ENCODE measurements at places on chromosomes 4 and X.

- DNase-seq: no peak
These were observed 211.7 kb downstream of the MAML3 start for GRCh38 chr4:139942241-139942640.

DNA sequence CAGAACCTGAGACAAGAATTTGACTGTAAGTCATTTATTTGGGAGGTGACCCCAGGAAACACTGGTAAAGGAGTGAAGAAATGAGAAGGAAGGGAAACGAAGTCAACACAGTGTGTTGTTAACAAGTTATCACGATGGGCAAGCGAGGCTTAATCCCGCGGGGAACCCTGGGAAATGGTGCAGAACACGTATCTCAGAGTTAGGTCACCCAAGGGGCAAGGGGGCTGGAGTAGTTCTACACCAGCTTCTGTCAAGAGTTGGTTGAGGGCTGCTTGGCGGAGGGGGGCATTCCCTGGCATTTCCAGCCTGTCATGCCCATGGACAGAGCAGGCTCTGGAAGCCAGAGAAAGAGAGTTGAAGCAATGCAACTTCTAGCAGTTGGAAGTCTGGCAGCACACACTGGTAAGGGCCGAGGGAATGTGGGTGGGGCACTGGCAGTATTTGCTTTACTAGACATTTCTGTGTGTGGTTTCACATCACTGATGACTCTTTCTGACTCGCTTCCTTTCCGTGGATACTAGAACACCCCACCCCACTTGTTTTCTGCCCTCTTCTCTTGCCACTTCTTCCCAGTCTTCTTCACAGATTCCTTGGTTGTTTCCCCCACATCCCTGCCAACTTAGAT, 52.2 kb upstream of the ADGRG2 start:
- DNase-seq: no peak

- peak; percentile 50 for DNase-seq
These were observed 32.8 kb downstream of the CLCN4 start for GRCh38 chrX:10189317-10190268.

DNA sequence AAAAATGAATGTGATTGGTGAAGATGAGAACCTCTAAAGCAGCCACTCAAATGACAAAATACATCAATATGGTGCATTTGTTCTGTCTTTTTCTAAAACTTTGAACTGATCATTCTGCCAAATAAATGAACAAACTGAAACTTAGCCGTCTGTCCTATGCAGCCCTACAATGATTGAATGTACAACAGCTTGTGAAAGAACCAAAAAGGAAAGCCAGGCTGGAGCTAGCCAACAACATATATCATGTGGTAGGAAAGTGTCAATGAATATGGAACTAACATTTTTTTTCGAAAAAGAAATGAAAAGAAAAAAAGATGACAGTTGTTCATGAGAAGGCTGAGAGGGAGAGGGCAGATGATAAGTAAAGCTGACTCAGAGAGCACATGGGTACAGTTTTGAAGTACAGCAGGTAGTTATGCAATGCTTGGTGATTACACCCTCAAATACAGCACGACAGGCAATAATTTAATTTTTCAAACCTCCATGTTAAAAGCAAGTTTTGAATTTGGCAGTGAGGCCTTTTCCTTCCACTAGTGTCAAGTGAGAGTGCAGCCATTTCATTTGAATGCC, 21.2 kb upstream of the SLC7A11 start:
- DNase-seq: no peak

- DNase-seq: no peak
These were observed 29.6 kb downstream of the SMARCA1 start for GRCh38 chrX:129493643-129494042.

DNA sequence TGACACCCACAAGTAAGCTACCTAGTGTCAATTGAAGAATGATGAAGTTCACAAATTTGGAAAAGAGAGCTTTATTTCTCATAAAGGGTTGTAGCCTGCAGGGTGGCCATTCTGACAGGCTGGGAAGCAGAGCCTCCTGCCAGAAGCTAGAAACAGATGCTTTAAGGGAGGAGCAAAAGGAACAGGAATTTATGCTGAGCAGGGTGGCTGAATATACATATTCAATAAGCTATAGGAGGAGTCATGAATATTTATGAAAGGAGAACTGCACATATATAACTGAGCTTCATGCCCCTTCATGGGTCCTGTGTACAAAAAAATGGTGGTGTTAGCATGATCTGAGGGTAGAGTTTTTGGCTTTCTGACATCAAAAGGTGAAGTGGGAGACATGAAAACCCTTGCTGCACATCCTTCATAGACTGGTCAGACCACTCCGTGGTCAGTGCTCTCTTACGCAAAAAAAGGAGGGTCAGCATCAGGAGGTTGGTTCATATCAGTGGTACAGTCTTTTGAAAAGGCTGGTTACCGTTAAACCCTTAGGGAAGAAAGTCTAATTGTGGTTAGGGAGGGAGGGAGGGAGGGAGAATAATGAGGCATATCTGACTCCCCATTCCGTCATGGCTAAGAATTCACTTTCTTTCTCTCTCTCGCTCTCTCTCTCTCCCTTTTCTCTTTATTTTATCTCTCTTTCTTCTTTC, 121.4 kb downstream of the LUZP4 start:
- no peak for DNase-seq

- DNase-seq: no peak
These were observed 36.0 kb downstream of the AWAT2 start for GRCh38 chrX:70013466-70014381.

DNA sequence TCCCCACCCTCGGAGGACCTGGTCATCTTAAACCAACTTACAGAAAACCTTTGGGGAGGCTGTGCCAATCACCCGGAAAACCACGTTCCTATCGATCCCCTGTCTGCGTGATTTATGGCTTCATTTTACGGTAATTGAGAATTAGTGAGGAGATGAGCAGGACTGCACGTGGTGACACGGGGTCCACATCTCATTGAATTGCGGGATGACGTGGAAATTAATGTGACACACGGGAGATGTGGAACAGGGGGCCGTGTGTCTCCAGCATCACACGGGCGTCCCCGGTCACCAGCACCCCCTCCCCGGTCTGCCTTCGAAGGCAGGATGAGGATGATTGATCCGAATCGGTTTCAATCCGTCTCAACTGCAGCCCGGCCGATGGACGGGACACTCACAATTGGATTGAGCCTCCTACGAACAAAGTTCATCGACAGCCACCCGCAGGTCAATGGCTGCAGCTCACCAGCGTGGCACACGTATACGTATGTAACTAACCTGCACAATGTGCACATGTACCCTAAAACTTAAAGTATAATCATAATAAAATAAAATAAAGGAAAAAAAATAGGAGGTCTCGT, 160.3 kb downstream of the SHOX start:
- no peak for DNase-seq

GRCh38 chr4:181364504-181364903, 878.7 kb upstream of the TENM3 start:
- no peak for DNase-seq

DNA sequence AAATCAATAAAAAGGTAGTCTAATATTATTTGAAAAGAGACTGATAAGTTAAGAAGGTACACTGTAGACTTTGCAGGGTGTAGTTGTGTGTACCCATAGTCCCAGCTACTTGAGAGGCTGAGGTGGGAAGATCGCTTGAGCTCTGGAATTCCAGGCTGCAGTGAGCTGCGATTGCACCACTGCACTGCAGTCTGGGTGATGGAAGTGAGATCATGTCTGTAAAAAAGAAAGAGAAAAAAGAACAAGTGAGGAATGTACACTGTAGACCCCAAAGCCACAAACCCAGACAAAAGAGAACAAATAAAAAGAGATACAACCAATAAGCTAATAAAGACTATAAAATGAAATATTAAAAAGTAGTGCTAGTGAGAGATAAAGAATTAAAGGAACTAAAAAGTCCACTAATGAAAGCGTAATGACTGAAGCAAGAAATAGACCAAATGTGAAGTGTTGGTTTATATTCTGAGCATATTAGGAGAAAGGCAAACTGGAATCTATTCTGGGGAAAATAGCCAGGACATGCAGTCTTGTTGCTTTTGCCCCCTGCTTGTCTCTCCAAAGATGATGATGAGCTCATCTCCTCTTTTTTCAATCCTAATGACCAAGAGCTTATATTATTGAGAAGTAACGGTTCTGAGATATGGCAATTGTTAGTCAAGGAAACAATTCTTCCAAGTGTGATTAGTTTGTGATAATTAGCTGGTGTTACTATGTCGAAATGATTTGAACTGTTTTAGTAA, 19.1 kb downstream of the GSX2 start:
- DNase-seq: no peak

DNA sequence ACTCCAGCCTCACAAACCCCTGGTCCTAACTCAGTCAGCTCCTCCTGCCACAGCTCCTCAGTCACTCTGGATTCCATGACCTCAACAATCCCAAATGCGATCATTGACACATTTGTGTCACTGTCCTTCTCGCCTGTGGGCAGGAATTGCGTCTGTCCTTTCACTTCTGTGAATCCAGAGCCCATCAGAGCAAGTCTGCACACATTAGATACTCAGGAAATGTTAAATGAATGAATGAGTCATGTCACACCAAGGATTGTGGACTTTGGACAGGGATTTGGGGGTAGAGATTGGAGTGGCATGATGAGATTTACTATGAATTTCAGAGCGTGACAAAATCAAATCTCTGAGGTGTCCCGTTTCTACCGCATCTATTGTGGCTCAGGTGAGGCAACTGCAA, 11.8 kb upstream of the CLDN24 start:
- no peak for DNase-seq

DNA sequence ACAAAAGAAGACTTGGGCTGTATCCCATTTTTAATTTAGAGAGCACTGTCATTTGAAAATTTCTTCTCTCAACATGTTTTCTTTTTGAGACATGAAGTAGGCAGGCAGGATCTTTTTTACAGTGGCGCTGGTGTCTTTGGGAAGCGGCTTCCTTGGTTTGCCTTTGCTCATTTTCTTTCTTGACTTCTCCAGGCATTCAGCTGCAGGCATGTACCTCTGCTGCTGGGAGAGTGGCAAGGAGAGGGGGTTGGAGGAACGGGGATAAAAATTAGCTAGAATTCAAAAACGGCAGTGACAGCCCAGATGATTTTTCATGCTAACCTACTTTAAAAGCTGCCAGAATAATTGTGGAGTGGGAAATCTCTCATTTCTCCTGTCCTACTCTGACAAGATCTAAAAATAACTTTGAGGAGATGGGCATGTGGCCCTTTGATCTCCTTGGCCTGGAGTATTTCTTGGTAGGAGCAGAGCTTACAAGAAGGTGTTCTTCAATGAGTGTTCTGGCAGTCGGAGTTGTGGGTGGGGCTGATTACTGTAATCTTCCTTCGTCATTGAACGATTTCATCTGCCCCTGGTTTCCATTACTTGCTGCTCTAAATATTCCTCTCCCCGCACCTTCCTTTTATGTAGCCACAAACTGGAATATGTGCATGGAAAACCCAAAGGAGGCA, 54.8 kb downstream of the TBL1X start:
- DNase-seq: no peak

DNA sequence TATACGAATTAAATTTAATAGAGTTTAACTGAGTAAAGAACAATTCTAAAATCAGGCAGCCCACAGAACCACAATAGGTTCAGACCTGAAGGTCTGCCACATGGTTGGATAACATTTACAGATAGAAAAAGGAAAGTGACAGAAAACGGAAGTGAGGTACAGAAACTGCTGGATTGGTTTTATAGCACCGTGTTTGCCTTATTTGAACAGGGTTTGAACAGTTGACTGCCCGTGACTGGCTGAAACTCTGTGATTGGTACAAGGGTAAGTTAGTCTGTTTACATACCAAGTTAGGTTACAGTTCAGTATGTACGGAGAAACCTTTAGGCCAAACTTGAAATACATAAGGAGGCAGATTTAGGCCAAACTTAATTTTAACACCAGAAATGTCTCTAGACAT, 64.1 kb upstream of the ATXN3L start:
- DNase-seq: no peak

DNA sequence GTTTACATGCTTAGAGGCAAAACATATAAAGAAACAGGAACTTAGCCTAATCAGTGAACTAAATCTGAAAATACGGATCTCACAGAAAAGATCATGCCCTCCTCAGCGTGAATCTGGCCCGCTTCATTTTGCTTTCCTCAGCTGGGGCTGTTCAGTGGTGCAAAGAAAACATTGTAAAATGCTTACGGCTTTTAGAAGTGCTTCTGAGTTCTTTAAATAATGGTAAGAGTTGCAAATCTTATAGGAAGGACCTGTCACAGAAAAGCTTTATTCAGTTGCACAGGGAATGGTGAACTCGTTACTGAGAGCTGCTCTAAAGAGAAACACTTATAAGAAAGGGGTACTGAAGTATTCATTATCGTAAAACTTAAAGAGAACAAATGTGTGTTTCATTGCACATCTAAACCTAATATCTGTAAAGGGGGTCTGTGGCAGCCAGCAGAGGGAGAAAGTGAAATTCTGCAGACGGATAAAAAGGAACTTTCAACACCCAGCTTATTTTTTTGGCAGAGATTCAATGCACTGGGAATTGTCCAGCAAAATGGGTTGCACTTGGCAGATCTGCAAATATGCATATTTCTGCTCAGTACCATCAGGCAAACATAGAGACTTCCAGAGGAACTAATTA, 139.2 kb upstream of the ANK2 start:
- no peak for DNase-seq

DNA sequence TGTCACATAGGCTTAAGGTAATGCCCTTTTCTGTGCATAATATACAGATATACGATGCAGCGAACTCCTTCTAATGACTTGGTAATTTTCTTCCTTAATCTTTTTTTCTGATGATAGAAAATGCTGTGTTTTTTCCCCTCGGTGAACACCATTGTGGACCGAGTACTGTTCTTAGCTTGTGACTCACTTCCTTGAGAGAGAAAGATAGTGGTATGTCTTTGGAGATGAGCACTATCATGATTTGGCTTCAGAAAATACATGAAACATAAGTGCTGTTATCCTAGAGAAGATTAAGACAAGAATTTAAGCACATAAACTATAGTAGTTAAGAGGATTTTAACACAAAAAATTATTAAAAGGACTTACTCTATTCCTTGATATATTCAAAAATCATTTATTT, 63.9 kb downstream of the RS1 start:
- DNase-seq: no peak

- no peak for DNase-seq
These were observed 5.0 kb downstream of the KLHL5 start for GRCh38 chr4:39067031-39067430.

GRCh38 chrX:18594079-18594478, 77.8 kb downstream of the RS1 start:
- no peak for DNase-seq

GRCh38 chr4:69838977-69839376, 21.0 kb downstream of the SULT1E1 start:
- DNase-seq: no peak

GRCh38 chr4:82599336-82599735, 37.5 kb upstream of the TMEM150C start:
- no peak for DNase-seq

- no peak for DNase-seq
These were observed 246.4 kb downstream of the FBXO8 start for GRCh38 chr4:174037049-174037448.
